ENCODE measurements at places on chromosomes 2 and 18. TPM values are rescaled to one million over a fixed set of nuclear protein-coding genes. Genes with fewer than 3 reads are reported as not detected.

GCG gene
- total RNA-seq = not detected

REG3A gene
- total RNA-seq = not detected

SERPINB3 gene
- total RNA-seq = not detected

ATL2 gene
- 24.9 TPM for total RNA-seq

MC2R gene
- total RNA-seq = not detected

CFAP53 gene
- not detected for total RNA-seq

NYAP2 gene
- not detected for total RNA-seq

ERFE gene
- 24.2 TPM for total RNA-seq

SLC9A4 gene
- total RNA-seq = not detected

IAH1 gene
- total RNA-seq = 52.5 TPM

HAAO gene
- not detected for total RNA-seq

CAPN14 gene
- 1.1 TPM for total RNA-seq

SLC16A14 gene
- total RNA-seq = 0.49 TPM

TMEFF2 gene
- 0.16 TPM for total RNA-seq

C18orf63 gene
- total RNA-seq = not detected

FASTKD2 gene
- total RNA-seq = 17.9 TPM

DNAJC10 gene
- total RNA-seq = 115 TPM

RMDN2 gene
- 4.0 TPM for total RNA-seq

DARS1 gene
- total RNA-seq = 83.6 TPM

SKOR2 gene
- total RNA-seq = not detected

CNDP1 gene
- total RNA-seq = not detected

ANKRD53 gene
- total RNA-seq = under 0.01 TPM

GKN1 gene
- total RNA-seq = not detected

TEX44 gene
- not detected for total RNA-seq

FBXO36 gene
- total RNA-seq = 1.8 TPM

RBKS gene
- total RNA-seq = 1.8 TPM

SPHKAP gene
- total RNA-seq = not detected

GTF2A1L gene
- total RNA-seq = 1.3 TPM

GPR45 gene
- not detected for total RNA-seq

GALR1 gene
- total RNA-seq = not detected

FAHD2A gene
- 18.8 TPM for total RNA-seq

KIF1A gene
- total RNA-seq = not detected

ABCG8 gene
- not detected for total RNA-seq
